ENCODE measurements at places on chromosomes 1 and 21.

GRCh38 chr21:46246345-46246744 lies 17.8 kb upstream of the LSS start:
- no peak for DNase-seq

DNA sequence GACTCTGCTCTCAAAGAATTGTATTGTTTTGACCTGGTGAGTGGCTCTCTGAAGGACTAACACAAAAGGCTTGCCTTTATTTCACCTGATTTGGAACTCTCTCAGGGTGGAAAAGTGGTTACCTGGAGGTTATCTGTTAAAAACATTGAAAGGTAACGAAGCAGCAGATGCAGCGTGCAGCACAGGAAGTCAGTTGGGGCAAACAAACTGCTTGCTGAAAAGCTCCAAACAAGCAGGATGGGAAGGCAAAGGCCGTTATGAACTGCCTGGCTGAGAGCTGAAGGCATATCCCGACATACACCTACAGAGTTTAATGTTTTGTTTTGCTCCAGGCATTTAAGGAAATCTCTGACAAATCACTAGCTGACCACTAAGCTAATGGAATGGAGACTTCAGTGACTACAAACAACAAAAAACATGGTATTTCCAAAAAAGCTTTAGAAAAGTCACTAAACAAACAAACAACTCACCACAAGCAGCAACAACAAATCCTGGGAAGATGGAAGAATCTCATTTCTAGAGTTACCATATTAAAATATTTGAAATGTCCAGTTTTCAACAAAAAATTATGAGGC lies 44.3 kb upstream of the BATF3 start:
- DNase-seq = no peak

- no peak for DNase-seq
These were observed 3.3 kb upstream of the VPS72 start for GRCh38 chr1:151193304-151193703.

DNA sequence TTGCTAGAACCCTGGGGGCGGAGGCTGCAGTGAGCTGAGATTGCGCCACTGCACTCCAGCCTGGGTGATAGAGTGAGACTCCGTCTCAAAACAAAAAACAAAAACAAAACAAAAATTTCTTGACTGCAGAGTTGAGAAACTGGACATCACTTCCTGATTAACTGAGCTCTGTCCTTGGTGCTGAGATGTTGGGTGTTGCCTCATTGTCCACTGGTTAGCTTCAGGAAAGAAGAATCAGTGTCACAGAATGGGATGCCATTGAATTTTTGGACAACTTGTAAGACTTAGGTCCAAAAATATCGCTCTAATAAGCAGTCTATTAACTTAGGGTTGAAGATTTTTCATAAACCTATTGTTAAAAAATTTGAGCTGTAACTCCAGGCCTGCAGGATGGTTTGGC lies 23.8 kb upstream of the KCNA10 start:
- no peak for DNase-seq

- DNase-seq = no peak
These were observed 427.2 kb downstream of the KCNT2 start for GRCh38 chr1:196180847-196181593.

DNA sequence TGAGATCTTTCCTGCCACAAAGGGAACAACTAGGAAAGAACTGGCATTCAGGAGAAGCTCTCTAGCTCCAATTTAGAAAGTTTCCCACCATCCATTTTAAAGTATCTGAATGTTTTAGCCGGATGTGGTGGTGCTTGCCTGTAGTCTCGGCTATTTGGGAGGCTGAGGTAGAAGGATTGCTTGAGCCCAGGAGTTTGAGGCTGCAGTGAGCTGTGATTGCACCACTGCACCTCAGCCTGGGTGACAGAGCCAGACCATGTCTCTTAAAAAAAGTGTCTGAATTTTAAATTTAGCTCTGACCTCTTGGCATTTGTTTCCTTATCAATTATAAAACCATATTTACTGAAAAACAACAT lies 67.2 kb downstream of the RPAP2 start:
- no peak for DNase-seq

DNA sequence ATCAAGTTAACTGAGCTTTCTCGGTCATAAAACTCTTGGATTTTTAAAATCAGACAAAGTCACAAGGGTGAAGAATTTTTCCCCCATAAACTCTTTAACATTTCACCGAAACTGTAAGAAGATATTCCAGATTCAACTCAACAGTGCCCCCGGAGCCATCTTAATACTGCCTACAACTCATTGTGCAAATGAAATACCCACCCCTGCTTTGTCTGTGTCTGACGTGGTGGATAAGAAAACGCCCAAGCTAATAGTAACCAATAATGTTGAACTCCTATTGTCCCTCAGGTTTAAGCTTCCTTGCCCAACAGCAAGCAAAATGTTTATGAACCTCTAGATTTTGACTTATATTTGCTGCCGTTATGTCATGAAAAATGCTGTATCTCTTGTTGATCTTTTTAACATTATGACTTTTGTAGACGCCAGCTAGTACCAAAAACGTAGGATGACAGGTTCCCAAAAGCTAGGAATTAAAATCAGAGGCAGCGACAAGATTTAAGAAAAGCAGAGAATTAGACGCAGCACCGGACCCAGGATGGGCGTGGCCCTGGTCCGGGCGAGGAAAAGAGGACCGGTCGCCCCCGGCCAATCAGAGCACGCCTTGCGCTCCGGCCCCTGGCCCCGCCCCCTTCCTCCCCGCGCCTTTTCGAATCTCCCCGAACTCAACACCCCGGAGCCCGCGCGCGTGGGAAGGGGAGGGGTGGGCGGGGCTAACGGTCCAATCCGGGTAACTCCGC lies 1.1 kb downstream of the STMN1 start:
- DNase-seq = peak; percentile 86
